ENCODE measurements at places on chromosomes 6 and 20. TPM values are rescaled to one million over a fixed set of nuclear protein-coding genes. Genes with fewer than 3 reads are reported as not detected.
A peak's percentile ranks its signal among the peaks of the same experiment; 100 is the strongest.

CFAP206 gene
- 3.9 TPM for total RNA-seq

DDX43 gene
- not detected for total RNA-seq

WFDC12 gene
- total RNA-seq = not detected

ADGRG6 gene
- 12.0 TPM for total RNA-seq

MAS1 gene
- under 0.01 TPM for total RNA-seq

GRCh38 chr6:89843070-89843469 lies 13.4 kb downstream of the CASP8AP2 start:
- DNase-seq = no peak

GRCh38 chr6:32807020-32807580 lies 9.7 kb downstream of the HLA-DOB start:
- DNase-seq = no peak

- DNase-seq = no peak
Observed at GRCh38 chr6:92682516-92683398, 736.6 kb downstream of the EPHA7 start.

- DNase-seq = peak; percentile 65
Observed at GRCh38 chr6:3324262-3324942, 65.7 kb downstream of the PSMG4 start.

- no peak for DNase-seq
Observed at GRCh38 chr20:44648068-44648467, 3.4 kb downstream of the ADA start.

- DNase-seq = no peak
Observed at GRCh38 chr6:34574647-34575293, 18.6 kb upstream of the SPDEF start.

DNA sequence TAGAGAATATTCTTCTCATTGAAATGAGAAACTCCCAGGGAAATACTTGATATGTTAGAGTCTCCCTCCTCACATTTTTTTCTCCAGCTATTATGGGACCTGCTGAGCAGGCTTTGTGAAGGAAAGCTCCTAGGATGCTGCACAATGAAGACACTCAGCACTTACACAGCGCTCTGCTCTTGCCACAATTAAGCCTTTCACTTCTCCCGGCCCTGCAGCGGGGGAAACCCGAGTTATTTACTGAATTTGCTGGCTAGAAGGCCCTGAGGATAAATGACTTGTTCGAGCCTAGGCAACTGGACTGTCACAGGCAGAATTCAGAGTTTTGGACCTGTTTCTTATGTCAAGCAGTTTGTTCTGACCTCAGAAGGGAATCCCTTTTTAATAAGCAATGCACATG lies 102.0 kb downstream of the MAP3K7 start:
- no peak for DNase-seq

DNA sequence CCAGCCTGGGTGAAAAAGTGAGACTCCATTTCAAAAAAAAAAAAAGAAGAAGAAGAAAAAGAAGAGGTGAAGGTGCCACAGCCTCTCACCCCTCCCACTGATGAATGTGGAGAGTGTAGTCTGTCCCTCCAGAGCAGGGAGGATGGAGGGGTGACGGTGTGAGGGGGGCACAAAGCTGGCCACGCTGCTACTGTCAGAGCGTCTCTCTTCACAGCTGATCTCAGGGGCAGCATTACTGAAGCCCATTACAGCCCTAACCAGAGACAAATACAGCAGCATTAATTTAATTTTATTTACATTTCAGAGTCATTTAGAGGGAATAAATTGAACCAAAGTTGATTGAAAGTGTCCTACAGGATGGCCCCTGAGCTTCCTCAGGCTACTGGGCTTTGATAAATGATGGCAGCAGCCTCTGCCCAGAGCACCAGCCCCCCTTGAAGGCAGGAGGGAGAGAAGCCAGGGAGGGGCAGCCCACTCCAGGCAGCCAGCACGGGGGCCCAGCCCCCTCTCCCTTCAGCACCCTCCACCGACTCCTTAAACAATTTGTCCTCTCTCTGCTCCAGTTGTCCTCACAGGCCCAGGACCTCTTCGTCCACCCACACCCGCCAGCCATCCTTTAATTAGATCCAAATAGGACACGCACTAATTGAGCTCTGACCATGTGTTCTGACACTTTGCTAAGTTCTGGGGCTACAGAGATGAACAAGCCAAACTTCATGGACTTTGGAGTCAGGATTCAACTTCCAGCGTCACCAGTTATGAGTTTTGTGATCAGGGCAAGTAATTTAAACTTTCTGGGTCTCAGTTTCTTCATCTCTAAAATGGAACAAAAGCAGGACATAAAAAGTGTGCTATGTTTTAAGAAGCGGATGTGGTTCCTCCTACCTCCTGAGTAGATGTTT lies 18.6 kb upstream of the ZFAND3 start:
- no peak for DNase-seq

GRCh38 chr20:9498322-9498721 lies 16.1 kb upstream of the LAMP5 start:
- no peak for DNase-seq

- peak; percentile 63 for DNase-seq
Observed at GRCh38 chr20:17679941-17680835, 1.9 kb downstream of the RRBP1 start.

DNA sequence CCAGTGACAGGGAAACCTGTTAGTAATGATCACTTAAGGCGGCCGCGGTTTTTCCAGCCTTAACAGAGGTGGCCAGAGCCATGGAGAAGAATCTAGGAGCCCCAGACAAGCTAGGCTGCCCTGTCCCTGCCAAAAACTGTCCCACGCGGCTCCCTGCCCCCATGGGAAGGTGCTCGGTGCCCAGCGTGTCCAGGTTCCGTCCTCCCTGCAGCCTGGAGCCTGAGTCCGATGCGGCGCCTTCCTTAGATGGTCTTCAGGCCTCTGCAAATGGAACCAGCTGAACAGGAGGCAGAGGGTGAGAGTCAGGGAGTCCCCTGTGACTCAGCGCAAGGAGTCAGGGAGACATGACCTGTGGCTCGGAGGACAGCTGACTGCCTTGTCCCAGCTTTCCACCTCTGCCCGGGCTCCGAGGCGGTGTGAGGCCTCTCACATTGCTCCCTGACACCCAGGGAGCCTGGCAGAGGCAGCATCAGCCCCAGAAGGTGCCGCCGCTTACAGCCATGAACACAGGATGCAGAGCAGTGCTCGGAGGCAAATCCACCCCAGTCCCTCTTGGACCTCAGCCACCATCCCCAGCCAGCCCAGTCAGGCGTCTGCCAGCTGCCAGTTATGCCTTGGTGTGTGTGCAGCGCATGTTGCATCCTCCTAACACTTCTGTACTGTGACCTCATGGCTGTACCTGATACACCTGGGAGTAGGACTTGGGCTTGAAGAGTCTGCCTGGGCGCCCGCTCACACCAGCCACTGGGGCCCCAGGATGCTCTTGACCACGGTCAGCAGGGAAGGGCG lies 377.7 kb downstream of the CDH4 start:
- no peak for DNase-seq

GRCh38 chr6:163183806-163184205 lies 230.7 kb upstream of the QKI start:
- no peak for DNase-seq

Measured in uterus (tissue), 4 donors.